Tibial nerve (tissue), 4 donors: ENCODE measurements at places on chromosomes 16 and 17. TPM values are rescaled to one million over a fixed set of nuclear protein-coding genes. Genes with fewer than 3 reads are reported as not detected.

DNA sequence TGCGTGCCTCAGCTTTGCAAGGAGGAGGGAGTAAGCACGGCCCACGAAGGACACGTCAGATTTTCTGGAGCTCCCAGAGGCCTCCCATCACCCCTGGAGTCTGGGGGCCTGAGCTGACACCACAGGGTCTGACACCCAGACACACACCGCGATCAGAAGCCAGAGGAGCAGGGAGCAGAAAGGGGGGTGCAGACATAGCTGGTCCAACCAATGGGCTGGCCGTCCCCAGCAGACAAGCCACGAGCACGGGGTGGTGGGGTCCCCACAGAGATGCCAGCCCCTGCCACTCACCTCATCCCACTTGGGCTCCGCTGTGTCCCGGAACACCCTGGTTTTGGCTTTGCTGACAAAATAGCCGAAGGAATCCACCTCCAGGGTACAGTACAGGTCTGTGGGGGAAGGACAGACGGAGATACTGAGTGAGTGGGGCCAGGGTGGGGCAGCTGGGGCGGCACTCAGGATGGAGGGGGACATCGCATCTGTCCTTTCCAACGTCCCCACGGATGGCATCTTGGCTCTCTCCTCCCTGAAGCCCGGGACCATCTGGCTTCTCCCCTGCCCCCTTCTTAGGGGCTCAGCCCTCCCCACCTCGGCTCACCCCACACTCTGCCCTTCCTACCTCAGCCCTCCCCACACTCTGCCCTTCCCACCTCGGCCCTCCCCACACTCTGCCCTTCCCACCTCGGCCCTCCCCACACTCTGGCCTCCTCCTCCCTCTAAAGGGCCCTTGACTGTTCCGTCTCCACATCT is 53.5 kb downstream of the TIMM22 start:
- no peak for DNase-seq
- H3K36me3 ChIP-seq = peaks cover 4% of the 10 kb centered on the region

EVI2B gene
- 9.9 TPM for total RNA-seq

DNA sequence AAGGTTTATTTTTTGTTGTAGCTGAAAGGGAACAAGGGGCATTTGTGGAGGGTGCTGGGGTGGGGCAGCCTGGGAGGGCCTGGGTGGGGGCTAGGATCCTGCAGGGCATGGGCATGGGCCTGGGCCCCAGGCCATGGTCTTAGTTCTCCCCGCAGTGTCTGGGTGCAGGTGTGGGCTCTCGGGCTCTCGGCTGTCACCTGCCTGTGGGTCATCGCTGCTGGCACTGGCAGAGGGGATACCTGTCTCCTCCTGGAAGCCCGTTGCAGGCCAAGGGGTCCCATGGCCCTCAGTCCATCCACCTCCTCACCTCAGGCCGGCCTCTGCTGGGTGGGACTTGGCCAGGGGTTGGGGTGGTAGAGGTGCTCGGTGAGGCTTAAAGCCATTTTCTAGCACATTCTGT is 30.3 kb downstream of the TSC2 start:
- H3K4me3 ChIP-seq = no peak overlapping the region

DNA sequence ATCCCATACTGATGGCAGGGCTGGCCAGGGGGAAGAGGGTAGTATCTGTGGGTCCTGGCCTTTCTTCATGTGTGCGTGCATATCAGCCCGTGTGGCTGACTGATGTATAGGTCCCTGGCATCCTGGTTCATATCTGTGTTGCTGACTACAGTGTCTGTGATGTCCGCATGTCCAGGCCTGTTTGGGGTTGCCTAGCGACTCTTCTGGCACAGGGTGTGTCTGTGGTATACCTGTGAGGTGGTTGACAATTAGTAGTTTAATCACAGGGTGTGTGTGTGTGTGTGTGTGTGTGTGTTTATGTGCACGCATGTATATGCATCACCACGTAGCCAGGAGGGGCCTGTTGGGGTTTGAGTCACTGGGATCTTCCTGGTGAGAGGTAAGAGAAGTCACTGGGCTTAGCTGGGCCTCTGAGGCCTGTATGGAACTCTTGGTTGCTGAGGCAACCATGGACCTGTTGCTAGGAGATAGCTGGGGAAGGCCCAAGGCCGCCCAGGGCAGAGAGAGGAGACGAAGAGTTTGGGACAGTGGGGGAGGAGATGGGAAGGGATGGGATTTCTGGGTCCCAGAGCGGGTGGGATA is 603 bp upstream of the TMEM95 start:
- H3K36me3 ChIP-seq = no peaks in the 10 kb centered on the region
- no peak for DNase-seq
- peaks cover 34% of the 10 kb centered on the region for H3K4me1 ChIP-seq
- H3K27ac ChIP-seq = peak overlapping the region; percentile 96

DNA sequence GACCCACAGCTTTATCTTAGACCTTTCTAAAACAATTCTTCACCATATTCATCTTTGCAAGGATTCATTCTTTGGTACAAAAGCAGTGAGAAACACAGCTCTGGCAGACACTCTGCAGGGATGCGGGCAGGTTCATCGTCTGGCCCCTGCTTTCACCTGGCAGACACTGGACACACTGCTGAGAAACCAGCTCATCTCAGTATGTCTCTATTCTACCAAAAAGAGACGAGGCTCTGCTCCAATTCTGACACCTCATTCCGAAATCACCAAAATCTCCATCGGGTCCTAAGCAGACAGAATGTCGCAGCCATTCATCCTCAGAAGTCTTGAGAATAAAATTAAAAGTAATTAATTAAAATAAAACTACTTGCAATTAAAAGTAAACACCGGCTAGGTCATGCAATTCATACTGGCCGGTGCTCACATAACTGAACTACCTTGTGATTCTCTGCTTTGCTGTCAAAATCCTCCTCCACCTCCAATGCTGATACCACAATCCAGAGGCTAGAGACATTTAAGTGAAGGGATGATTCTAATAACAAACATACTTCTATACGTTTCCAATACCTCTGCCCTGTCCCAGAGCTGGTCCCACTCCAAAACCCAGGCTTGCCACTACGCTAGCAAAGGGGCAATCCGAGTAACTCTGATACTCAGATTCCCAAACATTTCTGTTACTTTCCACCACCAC is 1.3 kb downstream of the RNF157 start:
- peak overlapping the region; percentile 63 for H3K27ac ChIP-seq
- no peaks in the 10 kb centered on the region for H3K36me3 ChIP-seq
- DNase-seq = no peak
- no peaks in the 10 kb centered on the region for H3K27me3 ChIP-seq

GRCh38 chr16:66416939-66417700 is 10.0 kb upstream of the BEAN1 start:
- H3K4me1 ChIP-seq = no peaks in the 10 kb centered on the region
- no peak overlapping the region for H3K27ac ChIP-seq
- H3K4me3 ChIP-seq = no peak overlapping the region
- DNase-seq = no peak

RAMP2 gene
- 32.6 TPM for total RNA-seq

DNA sequence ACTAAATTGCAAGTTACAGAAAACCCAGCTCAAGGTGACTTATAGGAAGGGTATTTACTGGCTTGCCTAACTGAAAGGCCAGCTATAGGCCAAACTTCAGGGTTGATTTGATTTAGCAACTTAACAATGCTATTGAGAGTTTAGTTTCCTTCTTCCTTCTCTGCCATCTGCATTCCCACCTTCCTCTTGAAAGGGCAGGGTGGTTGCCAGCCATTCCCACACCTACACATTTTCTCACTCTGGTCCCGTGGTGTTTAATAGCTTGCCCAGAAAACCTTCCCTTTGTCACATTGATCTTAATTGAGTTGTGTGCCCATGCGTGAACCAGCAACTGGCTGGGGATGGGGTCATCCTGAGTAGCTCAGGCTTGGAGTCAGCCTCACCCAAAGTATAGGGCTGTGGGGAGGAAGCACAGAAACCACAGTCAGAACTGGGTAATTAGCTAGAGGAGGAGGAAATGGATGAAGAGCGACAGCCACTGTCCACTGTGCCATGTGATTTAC is 194.7 kb downstream of the SPECC1 start:
- DNase-seq = no peak
- H3K27ac ChIP-seq = no peak overlapping the region
- no peak overlapping the region for H3K4me3 ChIP-seq
- peaks cover 16% of the 10 kb centered on the region for H3K4me1 ChIP-seq
